Activated CD4-positive, alpha-beta T cell treated with anti-CD3 and anti-CD28 coated beads for 1 hour (primary cell): ENCODE measurements at places on chromosomes 2 and 18.

DNA sequence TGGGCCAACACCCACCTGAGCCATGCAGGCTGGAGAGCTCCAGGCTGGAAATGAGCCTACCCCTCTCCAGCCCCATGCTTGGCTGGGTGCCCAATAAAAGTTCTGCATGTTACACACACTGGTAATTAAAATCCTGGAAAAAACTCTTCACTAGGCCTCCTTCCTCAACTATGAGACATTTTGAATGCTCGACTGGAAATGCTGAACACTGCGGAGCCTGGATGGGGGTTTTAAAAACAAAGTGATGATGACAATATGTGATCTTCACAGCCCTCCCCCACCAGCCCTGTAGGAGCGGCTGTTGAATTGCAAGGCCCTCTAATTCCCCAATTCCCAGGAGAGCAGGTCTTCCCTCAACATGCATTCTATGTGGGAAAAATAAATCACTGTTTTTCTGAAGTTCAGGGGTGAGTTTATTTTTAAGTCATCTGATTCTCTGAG, 179.2 kb downstream of the TTC32 start:
- no peak for DNase-seq

- no peak for DNase-seq
These were observed 115.7 kb upstream of the OSR1 start for GRCh38 chr2:19474128-19474527.

GRCh38 chr18:58177896-58178470, 134.0 kb downstream of the NEDD4L start:
- DNase-seq: no peak

GRCh38 chr18:25287106-25287505, 64.9 kb downstream of the ZNF521 start:
- DNase-seq: no peak

GRCh38 chr2:148063633-148064032, 42.7 kb downstream of the MBD5 start:
- no peak for DNase-seq

DNA sequence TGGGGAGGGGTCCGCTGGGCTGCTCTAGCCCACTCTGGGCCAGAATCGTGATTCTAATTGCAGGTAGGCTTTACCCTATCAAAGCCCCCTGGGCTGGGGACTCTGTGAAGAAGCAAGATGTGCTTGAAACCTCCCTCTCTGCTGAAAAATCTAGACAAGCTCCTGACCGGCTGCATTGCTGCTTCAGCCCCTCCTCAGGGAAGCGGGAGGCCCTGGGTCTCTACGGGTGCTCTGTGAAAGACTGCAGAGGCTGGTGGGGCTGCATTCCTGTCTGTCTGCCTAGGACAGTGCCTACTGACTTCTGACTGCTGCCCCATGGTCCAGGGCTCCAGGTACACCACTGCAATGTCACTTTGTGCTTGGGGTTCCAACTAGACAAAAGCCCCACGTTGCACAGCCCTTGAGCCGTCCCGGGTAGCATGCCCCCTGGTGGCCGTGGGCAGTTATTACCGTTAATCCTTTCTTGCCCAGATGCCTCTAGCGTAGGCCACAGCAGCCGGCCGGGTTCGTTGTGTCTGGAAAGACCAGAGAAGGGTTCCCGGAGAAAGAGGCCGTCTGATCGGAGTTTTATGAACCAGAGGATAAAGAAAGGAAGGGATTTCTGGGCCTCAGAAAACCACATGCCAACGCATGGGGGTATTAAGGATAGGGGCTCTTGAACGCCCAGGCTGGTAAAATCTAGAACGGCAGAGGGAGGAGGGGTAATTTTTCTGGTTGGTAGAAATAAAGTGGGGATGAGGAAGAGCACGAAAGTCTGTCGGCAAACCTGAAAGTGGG, 15.9 kb upstream of the C1QL2 start:
- peak; percentile 32 for DNase-seq

- no peak for DNase-seq
These were observed 49.8 kb upstream of the LGALSL start for GRCh38 chr2:64404002-64404731.

DNA sequence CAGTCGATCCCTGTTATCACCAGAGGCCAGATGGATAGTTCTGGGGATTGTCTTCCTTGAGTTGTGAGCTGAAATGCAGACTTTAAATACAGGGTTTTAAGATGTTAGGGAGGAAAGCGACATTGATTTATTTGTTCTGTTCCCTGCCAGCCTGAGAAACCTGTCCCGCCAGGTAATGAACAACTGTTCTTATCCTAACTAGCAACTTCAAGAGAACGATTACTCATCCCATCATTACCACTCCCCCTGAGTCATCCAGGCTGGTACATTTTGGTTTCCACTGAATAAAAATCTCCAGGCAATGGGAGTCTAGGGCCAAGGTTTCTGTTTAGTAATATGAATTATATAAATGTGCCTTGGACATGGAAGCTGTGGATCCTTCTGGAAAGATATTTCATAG, 131.2 kb downstream of the LYPD6B start:
- DNase-seq: no peak

- DNase-seq: no peak
These were observed 22.8 kb downstream of the CYBRD1 start for GRCh38 chr2:171545086-171545485.

- no peak for DNase-seq
These were observed 86.7 kb downstream of the NRP2 start for GRCh38 chr2:205768815-205769494.

GRCh38 chr2:28565720-28566295, 69.9 kb downstream of the PLB1 start:
- no peak for DNase-seq

DNA sequence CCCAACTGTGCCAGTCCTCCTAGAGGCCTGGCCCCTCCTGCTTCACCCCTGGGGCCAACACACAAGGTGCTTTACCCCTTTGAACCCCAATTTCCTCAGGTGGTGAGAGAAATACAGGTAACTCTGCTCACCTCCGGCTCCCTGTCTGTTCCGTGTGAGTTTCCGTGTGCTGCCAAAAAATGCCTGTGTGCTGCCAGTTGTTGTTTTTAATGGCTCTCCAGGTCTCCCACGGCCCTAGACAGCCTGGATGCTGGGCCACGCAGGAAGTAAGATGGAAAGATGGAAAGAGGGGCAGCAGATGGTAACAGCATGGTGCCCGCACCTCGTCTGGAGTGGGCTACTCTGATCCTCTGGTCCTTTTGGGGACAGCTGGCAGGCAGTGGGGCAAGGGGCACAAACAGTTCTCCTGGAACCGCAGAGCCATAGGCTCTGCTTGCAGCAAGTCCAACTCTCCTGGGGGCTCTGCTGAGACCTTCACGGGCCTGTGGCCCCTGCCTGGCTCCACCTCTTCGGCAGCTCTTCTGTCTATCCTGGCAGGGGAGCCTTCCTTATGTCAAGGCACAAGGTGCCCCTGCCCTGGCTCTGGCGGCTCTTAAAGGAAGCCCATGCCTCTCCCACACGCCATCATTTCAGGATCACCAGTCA, 4.3 kb upstream of the ARHGEF4 start:
- no peak for DNase-seq
